ENCODE measurements at places on chromosomes 6 and 20.

- no peak for DNase-seq
Observed at GRCh38 chr6:96821034-96821433, 16.2 kb downstream of the GPR63 start.

- DNase-seq: no peak
Observed at GRCh38 chr6:138089325-138089724, 17.9 kb downstream of the PERP start.

DNA sequence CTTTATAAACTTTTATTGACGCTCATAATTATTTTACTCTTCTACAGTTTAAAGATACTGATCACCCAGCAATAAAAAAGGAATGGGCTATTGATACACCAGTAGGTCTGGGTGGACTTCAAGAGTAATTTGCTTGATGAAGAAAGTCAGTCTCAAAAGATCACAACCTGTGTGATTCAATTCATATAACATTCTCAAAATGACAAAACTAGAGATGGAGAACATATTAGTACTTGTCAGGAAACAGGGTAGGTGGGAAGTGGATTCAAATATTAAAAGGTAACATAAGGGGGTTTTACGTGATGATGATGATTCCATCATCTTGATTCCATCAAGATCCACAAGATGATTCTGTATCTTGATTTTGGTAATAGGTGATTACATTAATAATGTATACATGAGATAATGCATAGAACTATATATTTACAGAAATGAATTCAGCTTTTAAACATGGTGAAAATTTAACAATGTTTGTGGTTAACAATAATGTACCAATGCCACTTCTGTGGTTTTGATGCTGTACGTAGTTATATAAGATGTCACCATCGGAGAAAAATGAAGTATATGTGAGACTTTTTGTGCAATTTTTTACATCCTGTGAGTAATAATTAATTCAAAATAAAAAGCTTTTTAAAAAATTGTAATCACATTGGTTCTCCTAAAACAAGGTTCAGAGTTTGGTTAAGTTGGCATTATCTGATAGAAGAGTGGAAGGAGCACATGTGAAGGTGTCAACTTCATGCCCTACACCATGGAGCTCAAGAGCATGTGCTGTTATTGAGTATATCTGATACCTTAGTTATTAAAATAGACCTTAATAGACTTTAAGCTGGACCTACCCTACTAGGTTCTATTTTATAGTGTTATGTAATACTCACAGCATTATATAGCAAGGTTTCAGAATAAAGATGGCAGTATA lies 66.3 kb upstream of the DYNLRB1 start:
- no peak for DNase-seq

GRCh38 chr6:113825781-113826180 lies 31.4 kb upstream of the MARCKS start:
- DNase-seq: peak; percentile 89

- DNase-seq: no peak
Observed at GRCh38 chr6:108650781-108651180, 90.1 kb downstream of the FOXO3 start.

GRCh38 chr6:74631564-74631963 lies 574.3 kb downstream of the COL12A1 start:
- no peak for DNase-seq

DNA sequence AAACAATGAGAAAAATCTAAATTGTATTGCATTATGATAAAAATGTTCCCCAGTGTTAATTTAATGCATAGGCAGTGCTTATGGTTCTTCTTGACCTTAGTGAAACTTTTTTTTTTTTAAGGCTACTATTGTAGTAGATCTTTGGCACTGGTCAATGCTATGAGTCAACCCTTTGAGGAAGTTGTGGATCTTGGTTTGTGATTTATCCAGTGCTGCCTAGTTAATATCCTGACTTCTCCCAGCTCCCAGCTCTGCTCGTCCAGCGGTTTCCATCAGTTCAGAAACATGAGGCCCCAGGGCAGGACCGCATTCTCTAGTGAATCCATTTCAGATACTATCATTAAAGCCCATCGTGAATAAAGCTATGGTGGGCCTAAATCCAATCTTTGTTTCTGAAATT lies 364.5 kb upstream of the JARID2 start:
- DNase-seq: no peak

- no peak for DNase-seq
Observed at GRCh38 chr6:68758559-68758958, 123.5 kb downstream of the ADGRB3 start.

GRCh38 chr6:107196152-107196551 lies 80.8 kb upstream of the BEND3 start:
- DNase-seq: no peak

- DNase-seq: no peak
Observed at GRCh38 chr6:147285087-147285855, 81.1 kb downstream of the STXBP5 start.

- no peak for DNase-seq
Observed at GRCh38 chr6:138957484-138957883, 30.6 kb downstream of the REPS1 start.

GRCh38 chr20:50172347-50173013 lies 18.1 kb upstream of the CEBPB start:
- DNase-seq: peak; percentile 87

DNA sequence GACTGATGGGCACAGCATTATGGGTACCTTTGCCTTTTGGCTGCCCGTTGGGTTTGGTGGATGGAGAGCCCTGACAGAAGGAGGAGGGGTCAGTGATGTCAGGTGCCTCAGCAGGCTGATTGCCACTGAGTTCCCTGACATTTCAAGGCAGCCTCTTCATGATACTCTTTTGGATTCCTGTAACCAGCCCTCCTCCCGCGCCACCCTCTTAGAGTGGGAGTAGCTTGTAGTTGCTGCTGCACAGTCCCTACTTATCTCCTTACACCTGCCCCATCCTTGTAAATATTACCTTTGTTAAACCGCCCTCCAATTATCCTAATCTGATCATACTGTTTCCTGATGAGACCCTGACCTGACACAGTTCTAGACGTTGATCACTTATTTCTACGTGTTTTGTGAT lies 140.0 kb downstream of the CFAP61 start:
- no peak for DNase-seq

DNA sequence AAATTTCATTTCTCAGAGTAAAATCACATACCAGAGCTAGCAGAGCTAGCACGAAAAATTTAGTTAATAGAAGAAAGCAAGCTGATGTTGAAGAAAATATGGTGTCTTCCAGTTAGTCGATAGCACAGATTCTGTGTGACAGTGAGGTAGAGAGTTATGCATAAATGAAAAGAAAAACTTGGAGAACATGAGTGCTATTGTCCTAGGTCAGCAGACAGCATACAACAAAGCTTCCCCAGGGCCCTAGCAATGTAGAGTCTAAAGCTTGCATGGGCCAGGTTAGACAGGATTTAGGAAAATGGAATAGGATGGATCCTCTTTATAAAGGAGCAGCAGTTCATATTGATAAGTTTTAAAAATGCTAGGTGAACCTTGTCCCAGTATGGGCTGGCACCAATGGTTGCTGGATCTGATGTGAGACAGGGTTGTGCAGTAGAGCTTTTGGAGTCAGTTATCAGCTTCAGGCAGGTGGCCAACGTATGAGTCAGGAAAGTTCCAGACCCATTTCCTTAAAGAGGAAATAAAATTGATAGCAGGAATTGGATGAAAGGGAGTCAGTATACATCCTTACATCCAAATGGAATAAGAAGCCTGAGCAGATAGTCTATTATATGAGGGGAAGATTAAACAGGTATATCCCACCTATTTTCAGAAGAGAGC lies 277.2 kb downstream of the FRK start:
- DNase-seq: no peak

DNA sequence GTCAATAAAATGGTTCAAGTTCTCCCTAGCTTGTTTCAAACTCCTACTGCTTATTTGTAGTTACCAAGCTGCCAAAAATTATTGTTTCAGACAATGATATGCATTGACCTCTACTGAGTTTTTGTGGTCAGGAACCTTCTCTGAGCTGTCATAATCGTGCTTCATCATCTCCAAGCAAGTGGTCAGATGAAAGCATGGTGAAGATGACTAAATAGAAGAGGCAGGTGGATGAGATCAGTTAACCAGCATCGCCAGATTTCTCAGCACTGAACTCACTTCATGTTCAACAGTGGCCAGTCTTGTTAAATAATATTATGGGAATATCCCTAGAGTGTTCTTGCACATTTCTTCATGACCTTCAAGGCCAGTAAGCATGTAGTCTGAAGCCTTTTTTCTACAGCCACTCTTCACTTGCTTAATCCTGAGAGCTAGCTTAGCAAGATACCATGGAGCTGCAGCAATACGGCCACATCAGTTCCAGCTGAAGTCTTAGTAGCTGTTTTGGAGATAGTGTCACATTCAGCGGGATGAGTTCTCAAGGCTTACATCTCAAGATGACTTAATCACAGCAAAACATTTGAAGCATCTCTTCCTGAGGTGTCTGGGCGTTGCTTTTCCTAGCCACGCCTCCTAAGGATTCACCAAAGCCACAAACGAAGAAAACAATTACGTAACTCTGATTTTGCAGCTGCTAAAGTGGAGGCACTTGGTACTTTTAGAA lies 101.6 kb upstream of the TMEM30A start:
- DNase-seq: no peak

- DNase-seq: no peak
Observed at GRCh38 chr6:5950361-5950785, 56.4 kb downstream of the NRN1 start.

DNA sequence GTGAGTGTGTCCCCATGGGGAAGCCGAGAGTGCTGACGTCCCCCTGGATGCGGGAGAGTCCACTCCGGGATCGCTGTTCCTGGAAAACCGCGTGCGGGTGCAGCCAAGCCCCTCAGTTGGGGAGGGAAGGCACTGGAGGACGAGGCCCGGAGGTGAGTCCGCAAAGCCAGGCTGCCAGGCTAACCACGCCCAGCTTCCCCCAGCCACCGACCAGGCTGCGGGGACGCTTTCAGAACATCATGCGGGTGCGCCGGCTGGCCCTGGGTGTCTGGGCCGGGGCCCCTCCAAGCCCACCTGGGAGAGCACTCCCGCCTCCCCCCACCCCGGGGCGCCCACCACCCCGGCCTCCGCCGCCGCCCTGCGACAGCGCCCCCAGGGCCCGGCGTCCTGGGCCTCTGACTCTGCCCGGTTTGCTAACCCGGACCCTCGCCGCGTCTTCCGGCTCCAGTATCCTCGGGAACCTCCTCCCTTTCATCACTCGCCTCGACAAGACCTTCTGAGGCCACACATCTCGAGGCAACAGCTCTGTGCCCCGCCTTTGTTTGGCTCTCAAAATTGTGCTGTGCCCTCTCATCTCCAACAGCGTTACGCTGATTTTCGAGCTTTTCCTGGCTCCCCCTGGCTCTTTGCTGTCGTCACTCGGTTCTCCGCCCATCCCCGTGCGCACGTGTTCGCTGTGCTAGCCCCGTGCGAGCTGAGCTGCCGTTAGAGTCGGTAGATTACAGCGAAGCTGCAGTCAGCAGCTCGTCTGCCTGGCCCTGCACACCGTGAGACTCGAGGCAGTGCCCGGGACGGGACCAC lies 47.1 kb upstream of the ENTPD6 start:
- peak; percentile 56 for DNase-seq

DNA sequence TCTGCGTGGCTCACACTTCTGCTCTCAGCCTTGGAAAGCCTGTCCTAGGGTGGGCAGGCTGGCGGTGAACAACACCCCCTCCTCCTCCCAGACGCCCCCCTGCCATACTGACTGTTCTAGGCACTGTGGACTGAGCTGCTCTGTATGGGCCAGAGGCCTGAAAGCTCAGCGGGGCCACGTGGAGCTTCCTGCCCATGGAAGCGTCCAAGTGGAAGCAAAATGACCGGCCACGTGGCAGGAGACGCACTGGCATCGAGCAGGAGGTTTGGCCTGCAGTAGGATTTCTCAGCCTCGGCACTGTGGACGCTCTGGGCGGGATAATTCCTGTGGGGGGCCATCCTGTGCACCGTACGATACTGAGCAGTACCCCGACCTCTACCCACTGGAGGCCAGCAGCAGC lies 88.7 kb downstream of the GRM4 start:
- no peak for DNase-seq

- peak; percentile 83 for DNase-seq
Observed at GRCh38 chr6:53956068-53956711, 155.1 kb upstream of the MLIP start.

- no peak for DNase-seq
Observed at GRCh38 chr6:96235927-96236326, 220.2 kb downstream of the FUT9 start.

GRCh38 chr6:49736017-49736508 lies 8.1 kb downstream of the CRISP3 start:
- no peak for DNase-seq

DNA sequence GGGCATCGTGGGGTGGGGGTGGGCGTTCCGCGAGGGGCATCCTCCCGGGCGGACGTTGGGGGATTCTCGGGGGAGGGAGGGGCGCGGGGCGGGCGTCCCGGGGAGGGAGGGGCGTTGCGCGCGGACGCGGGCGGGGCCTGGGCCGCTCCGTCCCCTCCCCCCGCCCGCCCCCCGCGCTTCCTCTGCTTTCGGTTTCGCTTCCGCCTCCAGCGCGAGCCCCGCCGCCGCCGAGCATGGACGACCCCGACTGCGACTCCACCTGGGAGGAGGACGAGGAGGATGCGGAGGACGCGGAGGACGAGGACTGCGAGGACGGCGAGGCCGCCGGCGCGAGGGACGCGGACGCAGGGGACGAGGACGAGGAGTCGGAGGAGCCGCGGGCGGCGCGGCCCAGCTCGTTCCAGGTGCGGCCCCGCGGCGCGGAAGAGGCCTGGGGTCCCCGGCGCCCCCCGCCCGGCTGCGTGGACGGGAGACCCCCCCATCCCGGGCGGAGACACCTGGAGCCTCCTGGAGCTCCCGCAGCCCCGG lies at the start of gene OGFR:
TSS of gene OGFR (plus strand) at position 209 of the 528 bp plus-strand sequence. CDS start at position 234, 25 bp downstream.
- DNase-seq: peak; percentile 82

DNA sequence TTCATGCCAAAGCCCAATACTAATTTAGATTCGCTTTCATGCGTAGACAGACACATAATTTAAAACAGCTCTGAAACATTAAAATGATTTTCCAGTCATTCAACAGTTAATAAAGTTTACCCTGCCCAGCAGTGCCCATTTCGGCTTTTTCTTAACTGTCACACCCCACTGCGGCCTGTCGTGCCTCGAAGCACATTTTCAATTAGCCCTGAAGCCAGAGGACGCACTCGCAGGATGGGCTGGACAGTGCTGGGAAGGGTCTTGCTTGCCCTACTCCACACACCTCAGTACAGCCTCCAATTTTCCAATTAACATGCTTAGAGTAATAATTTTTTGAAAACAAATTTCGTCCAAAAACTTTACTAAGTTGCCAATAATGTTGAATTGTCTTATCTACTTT lies 35.3 kb downstream of the TAF4 start:
- DNase-seq: no peak

DNA sequence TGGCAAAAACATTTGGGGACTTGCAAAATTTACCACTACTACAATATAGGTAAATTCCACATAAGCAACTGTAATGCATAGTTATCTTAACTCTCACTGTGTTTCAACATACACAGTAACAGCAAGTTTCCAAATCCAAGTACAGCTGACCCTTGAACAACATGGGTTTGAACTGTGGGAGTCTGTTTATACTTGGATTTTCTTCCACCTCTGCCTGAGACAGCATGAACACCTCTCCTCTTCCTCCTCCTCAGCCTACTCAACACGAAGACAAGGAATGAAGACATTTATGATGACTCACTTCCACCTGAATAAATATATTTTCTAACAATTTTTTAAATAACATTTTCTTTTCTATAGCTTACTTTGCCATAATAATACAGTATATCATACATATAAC lies 25.6 kb downstream of the MAN1A1 start:
- DNase-seq: no peak

Measured in left hindlimb (tissue), 1 donor.